SIG-M5 (cell line): ENCODE measurements at places on chromosomes 7 and 10.

- no peak for DNase-seq
These were observed 17.1 kb upstream of the ING3 start for GRCh38 chr7:120933475-120933874.

DNA sequence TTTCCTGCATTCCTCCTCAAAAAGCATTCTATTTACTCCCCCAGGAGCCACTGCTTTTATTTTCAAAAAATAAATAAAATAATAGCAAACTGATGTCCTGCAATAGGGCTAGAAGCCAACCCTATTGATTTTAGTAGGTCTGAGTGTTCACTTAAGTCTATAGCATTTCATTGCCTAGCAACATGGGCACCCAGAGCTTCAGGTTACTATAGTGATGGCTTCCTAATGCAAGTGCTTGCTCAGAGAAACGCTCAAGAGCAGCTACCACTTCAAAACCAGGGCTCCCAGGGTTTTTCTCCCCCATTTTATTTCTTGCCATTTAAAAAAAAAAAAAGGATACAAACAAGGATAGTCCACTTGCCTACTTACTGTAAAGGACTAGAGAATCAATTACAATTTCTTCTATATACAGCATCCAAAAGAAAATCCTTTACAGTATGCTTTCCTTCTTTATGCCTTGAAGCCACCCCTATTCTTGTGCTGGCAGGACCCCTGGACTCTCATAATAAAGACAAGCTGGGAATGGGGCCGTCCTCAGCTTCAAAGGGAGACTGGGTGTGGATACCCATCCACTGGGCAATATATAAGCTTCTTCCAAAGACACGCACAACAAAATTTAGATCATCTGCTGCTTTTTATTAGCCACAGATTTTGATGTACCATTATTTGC, 133.3 kb downstream of the VPS41 start:
- no peak for DNase-seq

- no peak for DNase-seq
These were observed 244.4 kb upstream of the SLC26A5 start for GRCh38 chr7:103690242-103690974.

GRCh38 chr10:131144711-131145375, 166.7 kb downstream of the TCERG1L start:
- no peak for DNase-seq

- no peak for DNase-seq
These were observed 74.4 kb upstream of the TCF7L2 start for GRCh38 chr10:112875476-112876267.

GRCh38 chr7:139889186-139889871, 60.3 kb downstream of the TBXAS1 start:
- DNase-seq, result no peak

DNA sequence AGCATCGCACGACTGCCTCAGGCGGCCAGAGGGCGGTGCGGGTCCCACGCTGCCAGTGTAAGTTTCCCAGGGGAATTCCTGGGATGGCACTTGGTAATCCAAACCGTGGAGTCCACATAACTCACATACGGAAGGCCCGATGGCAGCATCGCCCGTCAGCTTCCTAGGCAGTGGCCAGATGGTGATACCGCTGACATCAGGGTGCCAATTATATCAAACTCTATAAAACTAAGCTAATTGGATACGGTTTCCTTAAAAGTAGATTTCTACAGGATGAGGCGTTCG, 189.8 kb downstream of the CELF2 start:
- DNase-seq, result no peak

DNA sequence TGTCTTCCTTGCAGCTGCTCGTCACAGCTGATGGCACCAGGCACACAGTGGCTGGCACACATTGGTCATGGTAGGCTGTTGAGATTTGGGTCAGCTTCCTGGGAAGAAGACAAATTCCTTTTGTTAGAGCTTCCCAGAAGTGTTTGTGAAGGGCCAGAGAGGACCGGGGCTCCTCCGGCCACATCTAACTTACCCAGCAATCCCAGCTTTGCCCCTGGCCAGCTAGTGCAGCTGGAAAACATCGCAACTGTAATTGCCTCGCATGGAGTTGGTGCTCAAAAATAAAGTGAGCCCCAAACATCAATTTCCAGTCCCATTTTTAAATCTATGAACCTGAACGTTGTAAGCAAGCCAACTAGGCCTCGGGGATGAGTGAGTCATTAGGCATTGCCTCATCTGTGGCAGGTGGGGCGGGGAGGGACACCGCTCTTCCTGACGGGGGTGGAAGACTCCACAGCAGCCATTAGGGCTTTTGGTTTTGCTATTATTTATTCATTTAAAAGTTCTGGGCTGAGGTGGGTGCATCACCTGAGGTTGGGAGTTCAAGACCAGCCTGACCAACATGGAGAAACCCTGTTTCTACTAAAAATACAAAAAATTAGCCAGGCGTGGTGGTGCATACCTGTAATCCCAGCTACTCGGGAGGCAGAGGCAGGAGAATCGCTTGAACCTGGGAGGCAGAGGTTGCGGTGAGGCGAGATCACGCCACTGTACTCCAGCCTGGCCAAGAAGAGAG, 12.4 kb downstream of the CPA5 start:
- DNase-seq, result no peak
